HFFc6 (cell line): ENCODE measurements at places on chromosomes 3 and 15. TPM values are rescaled to one million over a fixed set of nuclear protein-coding genes. Genes with fewer than 3 reads are reported as not detected.

- no peak for DNase-seq
These were observed 200.8 kb upstream of the C2CD4B start for GRCh38 chr15:62365795-62366442.

GRCh38 chr3:46538803-46539442, 27.2 kb downstream of the LRRC2 start:
- DNase-seq, result peak; percentile 62

GRCh38 chr15:70596354-70597055, 166.9 kb downstream of the UACA start:
- peak; percentile 88 for DNase-seq

DNA sequence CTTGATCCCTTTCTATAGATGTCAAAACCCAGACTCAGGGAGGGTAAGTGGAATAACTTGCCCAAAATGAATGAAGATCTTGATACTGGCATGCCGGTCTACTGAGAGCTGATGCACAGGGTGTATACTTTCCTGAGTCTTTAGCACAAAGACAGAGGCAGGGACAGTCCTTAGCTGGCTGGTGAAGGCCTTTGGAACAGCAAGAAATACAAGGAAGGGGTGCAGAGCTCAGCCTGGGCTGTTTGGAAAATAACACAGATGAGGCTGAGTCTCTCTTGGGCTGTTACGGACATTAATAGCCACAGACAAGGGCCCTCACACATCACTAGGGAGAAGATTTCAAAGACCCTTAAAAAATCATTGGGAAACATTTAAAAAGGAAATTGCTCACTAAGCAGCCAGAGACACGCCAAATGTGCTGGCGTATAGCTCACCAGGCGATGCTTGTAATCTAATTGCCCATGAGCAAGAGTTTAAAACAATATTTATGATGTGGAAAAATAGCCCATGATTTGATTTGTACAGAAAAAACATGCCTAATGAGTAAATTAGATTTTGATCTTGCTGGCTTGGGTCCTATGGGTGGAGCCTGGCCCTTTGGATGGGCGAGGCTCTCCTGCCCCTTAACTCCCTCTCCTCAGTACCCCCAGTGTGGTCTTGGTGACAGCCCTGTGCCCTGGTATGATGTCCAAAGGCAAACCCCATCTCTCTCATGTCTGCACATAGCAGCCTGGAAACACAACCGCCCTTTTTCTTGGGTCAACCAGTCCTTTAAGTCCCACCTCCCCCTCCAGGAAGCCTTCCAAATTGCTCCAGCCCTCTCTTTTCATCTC, 81.8 kb upstream of the MRPS22 start:
- no peak for DNase-seq

- no peak for DNase-seq
These were observed 749.9 kb downstream of the TBL1XR1 start for GRCh38 chr3:176447369-176447768.

- no peak for DNase-seq
These were observed 29.1 kb downstream of the LOXL1 start for GRCh38 chr15:73955326-73955725.

DNA sequence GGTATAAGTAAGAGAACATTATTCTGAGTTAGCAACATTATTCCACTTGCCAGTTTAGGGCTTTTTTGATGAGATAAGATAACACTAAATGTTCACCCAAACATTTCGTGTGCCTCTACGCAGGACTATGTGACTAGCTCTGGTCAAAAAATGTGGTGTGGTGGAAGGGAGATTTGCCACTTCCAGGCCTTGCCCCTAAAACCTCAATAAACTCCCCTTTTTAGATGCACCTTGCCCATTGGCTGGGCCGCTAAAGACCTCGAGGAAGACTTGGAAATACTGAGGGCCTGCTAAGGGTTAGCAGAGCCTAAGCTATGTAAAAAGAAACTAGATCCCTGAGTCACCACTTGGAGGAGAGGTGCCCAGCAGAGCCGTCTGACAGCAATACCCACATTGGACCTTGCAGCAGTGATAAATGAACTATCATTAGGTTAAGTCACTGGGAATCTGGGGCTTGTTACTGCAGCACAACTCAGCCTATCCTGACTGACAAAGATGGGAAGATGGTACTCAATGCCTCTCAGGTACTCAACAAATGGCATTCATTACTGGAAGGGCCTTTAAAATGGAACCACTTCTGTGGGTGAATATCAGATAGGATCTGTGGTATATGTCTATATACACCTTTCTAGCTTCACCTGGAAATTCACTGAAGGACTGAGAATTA, 331.5 kb upstream of the TLE3 start:
- DNase-seq, result no peak

DNA sequence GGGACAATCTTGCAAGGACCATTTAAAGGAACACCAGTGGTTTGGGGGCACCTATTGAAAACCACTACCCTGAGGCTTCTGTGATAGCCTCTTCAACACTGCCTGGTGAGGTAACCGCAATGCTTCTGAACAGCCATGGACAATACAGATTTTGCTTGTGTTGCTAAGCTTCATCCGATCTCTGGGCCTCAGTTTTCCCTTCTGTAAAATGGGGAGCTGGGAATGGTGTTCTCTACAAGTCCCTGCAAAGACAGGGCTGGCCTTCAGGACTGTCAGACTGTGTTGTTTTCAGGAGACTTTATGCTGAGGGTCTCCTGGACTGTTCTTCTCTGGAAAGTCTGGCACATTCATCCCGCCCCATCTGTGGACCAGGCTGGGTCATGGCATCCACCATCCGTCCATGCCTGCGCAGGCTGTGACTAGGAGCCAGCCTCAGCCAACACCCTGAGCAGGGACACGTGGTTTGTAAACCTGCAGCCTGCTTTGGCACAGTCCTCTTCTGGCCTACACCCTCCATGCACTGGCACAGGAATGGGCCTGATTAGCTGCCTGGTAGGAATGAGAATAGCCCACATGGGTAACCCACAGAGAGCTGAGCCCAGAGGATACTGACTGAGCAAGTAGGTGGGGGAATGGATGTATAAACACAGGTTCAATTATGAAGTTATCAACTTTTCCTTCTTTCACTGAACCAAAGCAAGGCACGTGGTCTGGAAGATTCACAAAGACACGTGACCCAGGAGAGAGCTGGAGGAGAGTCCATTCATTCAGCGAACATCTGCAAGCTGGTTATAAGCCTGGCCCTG, 55.3 kb downstream of the ROPN1B start:
- DNase-seq, result no peak

- no peak for DNase-seq
These were observed 263.6 kb upstream of the AZI2 start for GRCh38 chr3:28612232-28612631.

DNA sequence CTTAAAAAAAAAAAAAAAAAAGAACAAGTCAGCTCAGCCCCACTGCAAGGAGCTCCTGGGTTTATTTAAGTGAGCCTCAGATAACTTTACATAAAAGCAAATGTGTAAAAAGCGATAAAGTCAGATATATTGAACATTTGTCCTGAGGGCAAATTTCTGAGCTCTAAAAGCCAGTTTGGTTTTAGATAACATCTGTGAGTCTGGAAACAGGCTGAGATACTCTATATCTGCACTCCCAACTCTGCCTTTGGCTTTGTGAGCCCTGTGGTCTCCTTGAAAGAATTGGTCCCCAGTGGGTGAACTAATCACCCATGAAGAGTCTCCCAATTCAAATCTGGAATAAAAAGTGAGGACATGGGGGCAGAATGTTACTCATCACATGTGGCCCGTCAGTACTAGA, 104.6 kb downstream of the APBA2 start:
- no peak for DNase-seq

DNA sequence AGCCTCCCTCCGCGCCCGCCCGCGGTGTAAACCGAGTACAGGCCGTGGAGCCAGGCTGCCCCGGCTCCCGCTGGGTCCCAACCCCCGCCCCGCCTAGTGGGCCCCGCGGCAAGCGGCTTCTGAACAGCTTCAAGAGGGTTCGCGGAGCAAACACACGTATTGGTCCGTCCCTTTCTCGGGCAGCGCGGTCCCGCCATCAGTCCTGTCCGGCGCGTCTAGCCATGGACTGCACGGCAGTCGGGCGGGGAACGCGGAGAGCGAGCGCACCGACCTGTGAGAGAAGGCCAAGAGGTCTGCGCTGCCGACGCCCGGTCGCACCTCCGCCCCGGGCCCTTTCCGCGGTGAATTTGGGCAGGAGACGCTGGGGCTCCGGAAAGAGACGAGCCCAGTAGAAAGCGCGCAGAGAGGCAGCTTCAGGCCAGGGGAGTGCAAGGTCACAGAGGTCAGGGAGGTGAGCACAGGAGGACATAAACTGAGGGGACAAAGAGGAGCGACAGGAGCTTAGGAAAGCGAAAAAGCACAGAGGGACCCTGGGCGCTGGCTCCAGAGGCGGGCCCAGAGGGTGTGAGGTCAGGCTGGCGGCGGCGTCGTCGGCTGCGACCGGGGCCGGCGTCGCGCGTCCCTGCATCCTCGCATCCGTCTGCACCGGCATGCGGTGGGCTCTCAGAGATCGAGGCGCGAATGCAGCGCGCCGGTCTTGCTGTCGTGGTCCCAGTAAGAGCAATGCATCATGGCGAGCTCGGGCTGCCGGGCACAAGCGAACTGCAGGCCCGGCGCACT, 1.8 kb downstream of the FOXL2 start:
- no peak for DNase-seq

GRCh38 chr15:73927476-73928240, 1.4 kb downstream of the LOXL1 start:
- DNase-seq, result no peak

DNA sequence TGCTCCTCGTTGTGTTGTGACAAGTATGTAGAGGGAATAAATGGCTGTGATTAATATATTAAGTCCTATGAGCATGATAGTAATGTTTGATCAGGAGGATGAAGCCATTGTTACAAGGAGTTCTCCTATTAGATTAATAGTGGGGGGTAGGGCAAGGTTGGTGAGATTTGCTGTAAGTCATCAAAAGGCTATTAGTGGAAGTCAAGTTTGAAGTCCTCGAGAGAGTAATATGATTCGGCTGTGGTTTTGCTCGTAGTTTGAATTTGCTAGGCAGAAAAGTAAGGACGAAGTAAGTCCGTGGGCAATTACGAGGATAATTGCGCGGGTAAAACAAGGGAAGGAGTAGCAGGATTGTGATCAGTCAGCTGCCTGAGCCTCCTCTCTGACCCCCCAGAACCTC, 26.0 kb upstream of the BUB1B start:
- no peak for DNase-seq

GRCh38 chr3:170240671-170241070, 18.4 kb downstream of the PRKCI start:
- DNase-seq, result no peak

- DNase-seq, result no peak
These were observed 692.9 kb downstream of the ZPLD1 start for GRCh38 chr3:103127737-103128136.

DNA sequence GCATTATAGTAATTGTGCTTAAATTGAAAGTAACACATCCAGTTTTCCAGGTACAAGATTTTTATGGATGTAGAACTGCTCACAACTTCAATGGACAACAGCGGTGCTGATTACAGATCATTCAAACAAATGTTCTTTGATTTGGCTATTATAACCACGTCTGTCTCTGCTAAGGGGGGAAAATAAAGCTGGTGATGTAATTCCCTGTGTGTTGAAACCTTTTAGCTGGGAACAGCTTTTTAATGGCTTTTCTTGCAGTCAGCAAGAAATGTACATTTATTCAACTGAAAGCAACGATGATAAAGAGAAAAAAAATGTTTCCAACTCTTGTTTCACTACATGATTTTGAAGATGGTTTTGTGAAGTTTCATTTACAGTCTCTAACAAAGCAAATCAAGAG, 431.9 kb upstream of the AGTR1 start:
- no peak for DNase-seq

- no peak for DNase-seq
These were observed 23.5 kb upstream of the EPHB3 start for GRCh38 chr3:184537885-184538665.

TMEM212 gene
- not detected in 3 replicates for total RNA-seq

POPDC2 gene
- 0.39 to 0.98 TPM (median 0.80 TPM) in 3 replicates for total RNA-seq

LIPH gene
- 0.23 to 0.87 TPM (median 0.28 TPM) in 3 replicates for total RNA-seq

NCK1 gene
- total RNA-seq, result 37.1 to 48.3 TPM (median 42.4 TPM) in 3 replicates

CTXN2 gene
- total RNA-seq, result not detected in 2 replicates

MESP1 gene
- 0.57 TPM in 1 of 2 replicates, not detected in the other for total RNA-seq

EIF3J gene
- 83.6 to 120 TPM (median 88.3 TPM) in 3 replicates for total RNA-seq

FAM43A gene
- 11.0 to 27.1 TPM (median 11.4 TPM) in 3 replicates for total RNA-seq

ZNF860 gene
- 0.14 and 0.34 TPM in 2 replicates for total RNA-seq
